Kidney capillary endothelial cell (primary cell): ENCODE measurements at places on chromosomes 1 and 21.

- no peak for DNase-seq
These were observed 38.7 kb downstream of the GNPAT start for GRCh38 chr1:231279683-231280082.

DNA sequence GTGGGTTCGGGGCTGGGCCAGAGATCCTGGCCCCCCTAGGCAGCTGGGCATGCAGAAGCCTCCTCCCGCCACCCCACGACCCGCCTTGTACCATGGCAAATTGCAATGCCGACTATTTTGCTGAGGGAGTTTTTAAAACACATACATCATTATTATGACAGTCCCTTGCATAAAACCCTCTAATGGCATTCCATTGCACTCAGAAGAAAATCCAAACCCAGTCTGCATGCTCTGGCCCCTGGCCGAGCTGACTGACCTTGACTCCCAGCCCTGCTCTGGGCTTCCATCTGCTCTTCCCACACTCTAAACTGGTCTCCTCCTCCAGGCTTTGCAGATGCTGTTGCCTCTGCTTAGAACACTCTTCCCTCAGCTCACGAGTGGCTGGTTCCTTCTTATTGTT, 28.0 kb downstream of the PADI2 start:
- no peak for DNase-seq

DNA sequence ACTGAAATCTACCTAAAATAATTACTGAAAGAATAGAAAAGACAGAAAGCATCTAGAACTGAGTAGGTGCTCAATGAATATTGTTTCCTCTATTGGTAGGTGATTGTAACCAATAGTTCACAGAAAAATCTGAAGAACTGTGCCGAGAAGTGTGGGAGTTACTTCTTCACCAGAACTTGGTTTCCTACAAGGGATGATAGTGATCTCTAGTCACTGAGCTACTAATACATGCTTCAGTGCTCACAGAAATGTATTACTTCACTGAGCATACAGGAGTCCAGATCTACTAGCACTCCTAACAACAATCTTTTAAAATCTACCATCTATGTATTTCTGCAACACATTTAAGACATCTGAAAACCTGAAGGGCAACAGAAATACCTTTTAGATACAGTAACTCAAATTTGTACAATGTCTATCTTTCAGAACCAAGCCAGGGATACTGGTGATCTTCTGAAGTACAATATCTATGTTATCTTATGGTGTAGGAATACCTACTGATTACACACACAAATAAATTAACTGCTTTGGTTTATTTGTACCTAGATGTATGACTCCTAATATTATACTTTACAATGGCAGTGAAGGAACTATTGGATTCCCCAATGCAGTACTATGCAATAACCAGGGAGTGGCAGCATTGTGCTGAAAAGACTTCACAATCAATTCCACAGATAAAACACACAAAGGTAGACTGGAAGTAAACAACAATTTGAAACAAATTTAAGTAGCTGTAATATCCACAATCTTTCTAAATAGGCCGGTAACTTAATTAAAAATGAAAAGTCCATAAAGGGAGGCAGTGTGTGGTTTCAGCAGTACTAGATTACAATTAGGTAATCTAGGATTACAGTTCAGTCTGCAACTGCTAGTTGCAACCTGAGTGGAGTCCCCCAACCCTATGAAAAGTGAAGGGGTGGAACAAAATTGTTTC, 243.0 kb downstream of the SLC45A1 start:
- DNase-seq: peak; percentile 64

GRCh38 chr1:50371749-50372148, 51.5 kb downstream of the DMRTA2 start:
- no peak for DNase-seq

- no peak for DNase-seq
These were observed 8.0 kb upstream of the MEX3A start for GRCh38 chr1:156090138-156090839.

DNA sequence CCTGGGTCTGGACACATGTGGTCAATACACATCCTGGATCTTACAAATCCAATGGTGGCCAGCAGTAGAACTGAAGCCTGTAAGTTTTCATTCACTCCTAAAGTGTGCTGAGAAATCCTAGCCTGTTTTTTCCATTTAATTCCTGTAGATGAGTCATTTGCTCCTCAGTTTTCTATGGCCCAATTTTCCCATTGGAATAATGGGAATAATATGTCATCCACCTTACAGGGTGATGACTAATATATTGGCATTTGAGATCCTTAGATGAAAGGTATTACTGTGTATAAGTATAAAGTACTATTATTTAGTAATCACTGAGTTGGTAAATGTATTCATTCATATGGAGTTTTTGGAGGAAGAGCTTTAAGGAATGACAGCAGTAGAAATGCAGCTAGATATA, 89.7 kb upstream of the ADAR start:
- peak; percentile 68 for DNase-seq

- DNase-seq: no peak
These were observed 172.7 kb upstream of the FGGY start for GRCh38 chr1:59124166-59124565.
